ENCODE measurements at places on chromosomes 7 and 10.

DNA sequence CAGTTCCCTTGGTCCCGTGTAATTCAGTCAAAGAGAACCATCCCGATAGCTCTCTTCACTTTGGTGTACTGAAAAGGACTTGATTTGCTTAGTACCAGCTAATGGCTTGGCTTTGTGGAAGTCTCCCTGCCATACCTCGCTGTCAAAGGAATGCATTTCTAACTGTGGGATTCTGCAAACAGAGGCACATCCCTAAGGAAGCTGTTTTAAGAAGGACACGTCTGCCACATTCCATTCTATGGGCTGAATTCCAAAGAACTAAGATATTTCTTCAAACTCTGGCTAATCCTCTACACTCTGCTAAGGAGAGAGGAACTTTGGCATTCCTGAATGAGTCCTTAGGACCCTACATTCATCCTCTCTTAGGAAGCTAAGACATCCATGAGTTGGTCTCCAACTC is 327.9 kb downstream of the SFMBT2 start:
- no peak for DNase-seq

GRCh38 chr10:113160641-113161040 is 210.6 kb downstream of the TCF7L2 start:
- DNase-seq, result no peak

GRCh38 chr7:38374507-38374906 is 101.1 kb upstream of the TARP start:
- no peak for DNase-seq

DNA sequence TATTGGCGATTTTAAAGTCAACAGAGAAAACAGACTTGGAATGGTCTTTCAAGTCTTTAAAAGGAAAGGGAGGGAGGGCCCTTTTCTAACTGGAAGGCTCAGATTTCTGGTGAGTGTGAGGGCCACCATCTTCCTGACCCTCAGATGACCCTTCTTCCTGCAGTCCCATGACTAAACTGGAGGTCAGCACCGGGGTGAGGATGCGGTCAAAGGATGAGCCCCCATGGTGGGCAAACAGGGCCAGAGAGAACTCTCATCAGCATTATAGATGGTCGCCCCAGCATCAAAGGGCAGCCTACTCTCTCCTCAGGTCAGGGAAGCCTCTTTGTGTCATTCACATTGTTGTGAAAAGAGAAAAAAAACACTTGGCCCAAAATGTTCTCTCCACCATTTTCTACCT is 219.2 kb downstream of the LRMDA start:
- no peak for DNase-seq

Data from D721Med (cell line).